Stimulated activated CD4-positive, alpha-beta T cell treated with anti-CD3 and anti-CD28 coated beads, Interleukin-4, amount 100 ng/mL, for 24 hours (primary cell): ENCODE measurements at places on chromosomes 13 and 19.

- no peak for DNase-seq
Observed at GRCh38 chr19:4609878-4610511, 29.3 kb upstream of the TNFAIP8L1 start.

DNA sequence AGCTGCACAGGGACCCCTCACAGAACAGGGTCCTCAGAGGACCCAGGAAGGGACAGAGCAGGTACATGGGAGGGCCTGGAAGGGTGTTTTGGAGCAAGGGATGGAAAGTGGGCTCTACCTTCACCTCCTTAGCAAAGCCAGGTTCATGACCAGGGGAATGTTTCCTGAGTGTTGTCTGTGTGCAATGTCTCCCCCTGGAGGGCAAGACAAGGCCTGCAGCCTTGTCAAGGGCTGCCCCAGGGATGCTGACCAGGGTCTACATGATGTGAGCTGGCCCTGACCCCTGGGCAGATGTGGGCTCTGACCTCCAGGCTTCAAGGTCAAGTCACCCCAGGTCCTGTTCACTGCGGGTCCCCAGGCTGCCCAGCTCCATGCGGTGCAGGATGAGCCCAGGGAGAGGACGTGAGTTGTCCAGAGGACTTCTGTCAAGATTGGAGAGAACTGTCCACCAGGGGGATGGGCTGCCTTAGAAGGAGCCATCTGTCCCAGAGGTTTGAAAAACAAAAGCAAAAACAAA is 1.0 kb upstream of the CEACAM1 start:
- peak; percentile 73 for DNase-seq

GRCh38 chr13:98676239-98676638 is 76.2 kb downstream of the SLC15A1 start:
- DNase-seq = no peak

DNA sequence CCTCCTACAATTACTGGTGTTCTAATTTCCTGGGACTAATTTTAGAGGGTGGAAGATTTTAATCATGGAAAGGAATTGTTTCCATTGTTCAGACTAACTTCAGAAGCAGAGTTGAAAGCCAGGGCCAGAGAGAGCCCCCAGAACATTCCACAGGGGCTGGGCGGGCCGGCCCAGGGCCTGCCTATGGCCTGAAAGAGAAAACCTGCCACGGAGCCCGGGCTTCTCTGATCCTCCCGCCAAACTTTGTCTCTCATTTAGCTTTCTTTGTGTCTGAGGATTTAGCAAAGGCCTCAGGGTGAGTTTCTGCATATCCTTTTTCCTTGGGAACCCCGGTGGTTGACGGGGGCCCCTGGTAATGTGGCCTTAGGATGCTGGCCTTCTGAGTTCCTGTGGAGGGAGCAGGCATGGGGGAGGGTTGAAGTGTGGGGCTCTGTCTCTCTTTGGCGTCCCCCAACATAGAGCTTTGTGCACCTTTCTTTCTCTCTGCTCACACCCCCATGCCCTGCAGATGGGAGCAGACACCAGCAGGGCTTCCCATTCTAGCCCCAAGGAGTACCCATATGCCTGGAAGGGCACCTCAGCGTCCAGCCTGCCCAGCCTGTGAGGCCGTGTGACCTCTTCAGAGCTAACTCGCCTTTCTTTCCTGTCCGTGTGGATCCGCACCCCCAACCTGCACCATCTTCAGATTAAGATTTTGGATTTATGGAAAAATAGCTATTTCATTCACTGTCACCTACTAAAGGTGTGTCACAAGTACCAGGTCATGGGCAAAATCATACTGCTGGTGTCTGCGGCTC is 539.5 kb downstream of the FGF9 start:
- no peak for DNase-seq
